ENCODE measurements at places on chromosomes 5 and 9.

DNA sequence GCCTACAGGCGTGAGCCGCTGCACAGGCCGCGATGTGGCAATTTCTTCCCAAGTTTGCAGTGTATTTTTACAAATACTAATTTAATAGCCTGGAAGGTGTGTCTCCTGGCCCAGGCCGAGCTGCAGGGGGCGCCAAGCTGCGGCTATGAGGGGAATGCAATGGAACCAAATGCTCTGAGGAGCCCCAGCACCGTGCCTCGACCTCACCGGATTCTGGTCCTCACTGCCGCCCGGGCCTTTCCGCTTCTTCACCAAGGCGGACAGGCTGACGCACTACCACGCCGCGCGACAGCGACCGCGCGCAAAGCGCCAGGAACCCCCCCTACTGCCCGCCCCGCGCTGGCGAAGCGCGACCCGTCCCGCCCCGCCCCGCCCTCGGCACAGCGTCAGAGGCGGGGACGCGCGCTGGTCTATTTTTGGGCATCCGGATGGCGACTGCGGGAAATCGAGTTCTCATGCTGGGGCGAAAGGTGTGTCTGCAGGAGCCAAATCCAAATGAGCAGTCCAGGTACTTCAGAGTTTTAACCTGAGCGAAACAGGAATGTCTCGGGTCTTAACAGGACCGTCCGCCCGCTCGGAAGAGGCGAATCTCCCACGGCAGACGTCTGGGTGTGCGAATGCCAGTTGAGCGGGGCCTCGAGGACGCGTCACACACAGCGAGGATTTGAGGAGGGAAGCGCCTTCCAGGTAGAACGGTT lies 31.7 kb upstream of the PRXL2C start:
- DNase-seq: no peak

DNA sequence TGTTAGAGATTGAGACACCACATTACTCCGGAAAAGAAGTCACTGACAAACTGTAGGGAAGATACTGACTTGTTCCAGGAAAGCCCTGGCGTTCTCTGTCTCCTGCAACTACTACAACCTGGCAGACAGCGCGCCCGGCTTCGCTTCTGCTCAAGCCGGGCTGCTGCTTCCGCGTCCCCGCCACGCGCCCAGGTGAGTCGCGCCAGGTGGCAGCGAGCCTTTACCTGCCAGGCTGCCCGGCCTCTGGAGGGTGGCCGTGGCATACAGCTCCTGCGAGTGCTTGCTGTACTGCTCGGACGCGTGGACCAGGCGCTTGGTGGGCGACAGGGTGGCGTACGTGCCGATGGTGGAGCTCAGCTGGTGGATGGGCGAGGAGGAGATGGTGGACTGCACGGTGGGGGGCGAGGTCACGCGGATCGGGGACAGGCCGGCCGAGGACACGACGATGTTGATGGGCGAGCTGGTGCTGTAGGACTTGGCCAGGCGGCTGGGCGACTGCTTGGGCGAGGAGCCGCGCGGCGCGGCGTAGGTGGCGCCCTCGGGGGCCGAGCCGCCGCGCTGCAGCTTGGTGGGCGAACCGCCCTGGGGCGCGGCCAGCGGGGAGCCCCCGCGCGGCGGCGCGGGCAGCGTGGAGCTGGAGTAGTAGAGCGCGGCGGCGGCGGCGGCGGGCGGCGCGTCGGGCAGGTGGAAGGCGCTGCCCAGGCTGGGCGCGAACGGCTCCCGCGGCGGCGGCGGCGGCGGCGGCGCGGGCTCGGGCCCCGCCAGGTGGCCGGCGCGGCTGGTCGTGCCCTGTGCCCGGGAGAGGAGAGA lies 519.6 kb downstream of the CTNND2 start:
- no peak for DNase-seq

DNA sequence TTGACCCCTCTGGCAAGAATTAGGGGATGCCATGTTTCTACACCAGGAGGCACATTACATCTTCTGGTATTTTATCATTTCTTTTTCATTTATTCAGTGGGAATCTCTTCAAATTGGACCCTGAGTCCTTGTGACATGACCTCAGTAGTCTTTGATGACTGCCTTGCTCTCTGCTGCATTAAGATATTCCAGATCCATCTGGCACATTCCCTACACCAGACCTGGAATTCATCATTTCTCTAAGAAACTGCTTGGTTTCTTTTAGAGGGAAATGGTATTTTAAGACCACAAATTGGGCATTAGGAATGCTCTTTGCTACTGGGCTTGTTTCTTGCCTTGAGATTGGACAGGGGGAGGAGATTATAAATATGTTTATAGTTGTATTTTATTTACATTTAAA lies 61.0 kb downstream of the GALNT10 start:
- no peak for DNase-seq

DNA sequence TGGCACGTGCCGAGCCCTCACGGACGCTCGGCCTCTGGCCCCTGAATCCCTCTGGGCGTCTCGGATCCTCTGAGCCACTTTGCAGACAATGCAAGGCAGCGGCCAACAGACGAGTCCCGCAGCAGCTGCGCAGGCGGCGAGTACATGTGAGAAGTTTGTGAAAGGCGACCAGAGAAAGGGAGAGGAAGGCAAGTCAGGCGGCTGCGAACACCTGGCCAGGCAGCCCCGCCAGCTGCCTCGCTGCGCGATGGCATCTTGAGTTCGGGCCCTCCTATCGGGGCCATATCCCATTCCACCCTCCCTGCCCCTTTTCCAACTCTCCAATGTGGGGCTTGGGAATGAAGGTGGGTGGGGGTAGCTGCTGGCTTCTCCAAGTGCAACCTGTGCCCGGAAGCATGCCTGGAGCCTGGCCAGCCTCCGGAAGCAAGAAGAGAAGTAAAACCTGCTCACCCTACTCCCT lies 4.5 kb upstream of the POU4F3 start:
- DNase-seq: no peak

DNA sequence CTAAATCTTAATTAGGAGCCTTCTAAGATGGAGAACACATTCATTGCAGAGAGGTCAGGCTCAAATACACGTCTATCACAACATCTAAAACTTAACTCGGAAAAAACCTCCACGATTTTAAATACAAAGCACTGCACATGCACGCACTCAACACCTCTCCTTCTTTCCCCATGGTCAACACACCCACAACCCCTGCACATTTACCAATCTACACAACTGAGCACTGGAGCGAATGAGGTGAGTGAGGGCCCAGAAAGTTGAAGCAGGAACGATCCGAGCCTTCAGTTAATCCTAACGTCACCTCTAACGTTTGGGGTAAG lies 278 bp upstream of the NIPSNAP3A start:
- DNase-seq: no peak

DNA sequence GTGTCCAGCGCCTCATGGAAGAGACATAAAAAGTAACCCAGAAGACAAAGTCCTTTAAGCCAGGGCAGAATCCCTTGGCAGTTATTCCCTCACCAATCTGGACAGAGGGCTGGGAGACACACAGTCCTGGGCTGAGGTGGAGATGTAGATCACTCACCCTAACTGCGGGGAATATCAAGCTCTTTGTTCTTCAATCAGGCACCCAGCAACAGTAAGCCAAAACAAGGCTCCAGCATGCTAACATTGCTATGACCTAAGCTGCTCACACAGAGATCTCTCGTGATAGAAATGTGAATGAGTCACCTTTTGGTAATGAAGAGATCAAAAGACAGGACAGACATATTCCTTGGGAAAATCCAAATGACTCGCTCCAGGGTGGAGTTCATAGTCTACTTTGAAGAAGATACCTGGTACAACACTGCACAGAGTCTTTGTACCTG lies 101.3 kb downstream of the FBN2 start:
- no peak for DNase-seq

DNA sequence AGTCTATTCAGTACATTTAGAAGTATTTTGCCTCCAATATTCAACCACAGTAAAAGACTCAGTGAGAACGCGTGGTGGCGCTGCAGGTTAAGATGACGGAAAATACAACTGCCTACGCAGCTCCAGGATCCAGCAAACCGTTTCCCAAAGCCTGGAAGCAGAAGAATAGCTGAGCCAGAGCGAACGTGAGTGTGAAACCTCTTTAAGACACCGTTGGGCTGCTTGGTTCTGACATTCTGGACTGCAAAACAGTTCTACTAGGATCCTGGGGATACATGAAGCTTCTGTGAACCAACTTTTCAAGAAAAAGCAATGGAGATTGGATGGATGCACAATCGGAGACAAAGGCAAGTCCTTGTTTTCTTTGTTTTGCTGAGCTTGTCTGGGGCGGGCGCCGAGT lies at the start of gene PCDHB16:
TSS of gene PCDHB16 (plus strand) at position 140 of the 400 bp plus-strand sequence. CDS start at position 313, 173 bp downstream.
- peak; percentile 61 for DNase-seq

- DNase-seq: no peak
Observed at GRCh38 chr5:33788922-33789566, 102.7 kb downstream of the ADAMTS12 start.

DNA sequence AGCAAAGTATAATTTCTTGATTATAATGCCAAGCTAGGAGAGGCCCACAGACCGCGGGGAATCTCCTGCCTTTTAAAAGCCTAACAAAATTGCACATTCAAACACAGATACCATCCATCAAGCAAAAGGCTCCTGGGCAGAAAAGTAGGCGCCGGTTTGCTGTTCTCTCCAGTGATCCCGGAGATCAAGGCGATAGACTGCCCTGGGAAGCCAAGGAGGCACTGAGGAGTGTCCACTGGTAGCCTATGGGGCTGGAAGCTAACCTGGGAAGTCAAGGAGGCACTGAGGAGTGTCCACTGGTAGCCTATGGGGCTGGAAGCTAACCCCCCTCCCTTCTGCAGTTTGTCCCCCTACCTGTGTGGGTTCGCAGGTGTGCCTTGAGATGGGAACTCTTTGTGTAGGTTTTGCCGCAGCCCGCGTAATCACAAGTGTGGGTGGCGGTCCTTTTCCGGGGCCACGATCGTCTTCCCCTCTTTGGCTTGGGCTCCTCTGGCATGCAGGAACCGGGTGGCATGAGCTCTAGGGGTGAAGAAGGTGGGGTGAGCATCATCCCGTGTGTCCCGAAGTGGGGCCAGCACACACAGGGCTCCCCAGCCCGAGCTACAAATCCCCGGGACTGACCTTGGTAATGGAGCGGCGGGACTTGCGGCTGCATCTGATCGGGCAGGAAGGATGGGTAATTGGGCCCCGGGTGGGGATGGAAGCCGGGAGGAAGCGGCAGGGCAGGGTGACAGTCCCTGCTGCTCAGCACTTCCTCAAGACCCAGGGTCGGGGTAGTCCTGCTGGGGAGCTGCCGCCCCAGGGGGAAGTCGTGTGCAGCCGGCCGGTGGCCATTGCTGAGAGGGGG lies 2.7 kb downstream of the KLF4 start:
- DNase-seq: no peak

DNA sequence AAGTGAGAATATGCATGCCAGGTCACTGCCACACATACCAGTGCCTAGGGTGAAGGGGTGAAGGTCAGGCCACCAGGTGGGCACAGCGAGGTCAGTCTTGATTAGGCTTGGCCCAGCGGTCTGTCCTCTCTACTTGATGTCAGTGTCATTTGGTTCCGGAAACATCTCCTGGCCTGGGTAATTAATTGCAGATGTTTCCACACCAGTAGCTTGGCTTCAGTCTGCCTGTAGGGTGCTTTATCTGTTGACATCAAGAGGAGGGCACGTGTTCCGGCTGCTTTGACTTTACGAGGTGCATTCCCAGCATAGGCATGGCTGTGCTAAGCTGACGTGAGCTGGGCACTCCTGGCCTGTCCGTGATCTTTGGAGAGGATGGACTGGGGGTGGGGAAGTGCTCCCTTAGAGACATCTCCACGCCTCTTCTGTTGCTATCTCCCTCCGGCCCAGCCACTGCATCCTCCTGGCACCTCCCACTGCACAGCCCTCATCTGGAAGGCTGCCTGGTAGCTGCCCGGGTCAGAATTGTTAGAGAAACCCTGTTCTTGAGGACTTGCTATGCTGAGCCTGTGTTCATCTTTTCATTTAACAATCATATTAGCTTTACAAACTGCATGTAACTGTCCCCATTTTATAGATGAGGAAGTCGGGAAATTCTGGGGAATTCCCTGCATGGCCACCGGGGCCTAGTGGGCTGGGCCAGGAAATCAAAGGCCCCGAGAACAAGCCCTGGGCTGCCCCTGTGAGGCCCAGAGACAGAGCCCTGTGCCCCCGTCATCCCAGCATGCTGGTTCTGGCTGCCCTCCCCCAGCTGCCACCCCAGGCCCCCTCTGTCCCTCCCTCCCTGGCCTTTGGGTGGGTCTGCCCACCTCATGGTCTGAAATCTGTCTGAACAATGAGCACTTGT lies 29.1 kb downstream of the JADE2 start:
- no peak for DNase-seq

DNA sequence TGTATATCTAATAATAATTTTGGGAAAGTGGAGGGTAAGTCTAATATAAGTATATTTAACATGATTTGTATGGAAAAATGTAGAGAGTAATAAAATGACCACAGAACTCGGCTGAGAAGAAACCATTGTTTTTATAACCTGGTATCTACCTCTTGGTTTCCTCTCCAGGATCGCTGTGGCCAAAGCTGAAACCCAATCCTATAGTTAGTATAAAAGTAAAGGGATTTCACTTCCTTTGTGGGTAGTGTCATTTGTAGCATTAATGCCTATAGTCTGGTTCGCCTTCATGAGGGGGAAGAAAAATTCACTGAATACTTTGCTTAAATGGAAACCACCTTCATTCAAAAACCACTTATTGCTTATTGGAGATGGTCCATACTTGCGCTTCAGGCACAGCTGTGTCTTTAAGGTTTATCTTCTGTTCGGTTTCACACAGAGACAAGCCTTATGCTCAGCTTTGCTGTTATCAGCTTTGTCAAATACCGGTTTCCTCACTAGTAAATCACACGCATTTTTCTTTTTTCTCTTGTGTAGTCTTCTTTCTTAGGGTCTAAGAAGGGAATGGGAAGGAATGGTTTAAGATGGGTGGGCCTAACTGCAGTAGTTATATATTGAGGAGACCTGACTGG lies 12.1 kb downstream of the PIK3R1 start:
- no peak for DNase-seq

DNA sequence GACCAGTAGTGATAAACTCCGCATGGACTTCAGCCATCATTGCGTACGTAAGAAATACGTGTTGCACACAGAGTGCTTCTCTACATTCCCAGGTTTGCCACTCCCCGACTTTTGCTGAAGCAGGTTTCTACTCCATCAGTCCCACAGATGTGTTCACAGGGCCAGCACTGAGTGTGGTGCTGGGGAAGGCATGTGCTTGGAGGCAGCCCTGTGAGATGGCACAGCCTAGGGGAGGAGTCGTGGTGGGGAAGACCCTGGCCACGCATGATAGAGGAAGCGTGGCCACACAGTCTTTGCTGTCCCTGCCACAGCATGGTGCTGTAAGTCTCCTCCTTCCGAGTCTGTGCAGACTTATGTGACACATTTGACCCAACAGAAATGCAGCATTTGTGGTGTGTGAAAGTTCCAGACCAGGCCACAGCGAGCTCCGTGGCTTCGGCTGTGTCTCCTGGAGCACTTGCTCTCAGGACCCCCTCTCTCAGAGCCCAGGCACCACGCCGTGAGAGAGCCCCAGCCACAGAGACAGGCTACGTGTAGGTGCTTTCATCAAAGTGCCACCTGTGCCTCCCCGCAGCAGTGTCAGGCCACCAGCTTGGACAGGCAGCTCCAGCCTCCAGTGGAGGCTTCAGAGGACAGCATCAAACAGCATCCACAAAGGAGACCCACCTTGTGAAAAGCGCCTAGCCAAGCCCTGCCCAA lies 197.8 kb downstream of the AUH start:
- DNase-seq: no peak

GRCh38 chr9:3281399-3281798 lies 244.4 kb downstream of the RFX3 start:
- no peak for DNase-seq

Data from NCI-H1694 (cell line).